ENCODE measurements at places on chromosomes 1 and 21.

DNA sequence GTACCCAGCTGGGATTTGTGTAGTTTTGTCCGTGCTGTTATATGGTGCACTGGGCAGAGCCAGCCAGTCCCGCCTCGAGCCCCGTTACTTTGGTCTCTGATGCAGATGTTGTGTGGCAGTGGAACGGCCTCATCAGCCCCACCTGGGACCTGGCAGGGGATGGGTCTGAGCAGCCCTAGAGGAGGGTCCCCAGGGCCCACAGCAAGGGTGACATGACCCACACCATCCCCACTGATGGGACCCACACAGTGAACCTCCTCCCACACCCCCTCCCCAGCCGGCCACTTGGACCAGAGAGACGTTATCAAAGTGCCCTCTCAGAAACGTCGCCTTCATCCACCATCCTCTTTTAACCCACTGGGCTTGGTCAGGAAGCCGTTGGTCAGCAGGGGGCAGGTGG is 42.0 kb upstream of the PCBP3 start:
- no peak for DNase-seq

GRCh38 chr1:228338521-228339051 is 68.0 kb downstream of the TRIM11 start:
- no peak for DNase-seq

DNA sequence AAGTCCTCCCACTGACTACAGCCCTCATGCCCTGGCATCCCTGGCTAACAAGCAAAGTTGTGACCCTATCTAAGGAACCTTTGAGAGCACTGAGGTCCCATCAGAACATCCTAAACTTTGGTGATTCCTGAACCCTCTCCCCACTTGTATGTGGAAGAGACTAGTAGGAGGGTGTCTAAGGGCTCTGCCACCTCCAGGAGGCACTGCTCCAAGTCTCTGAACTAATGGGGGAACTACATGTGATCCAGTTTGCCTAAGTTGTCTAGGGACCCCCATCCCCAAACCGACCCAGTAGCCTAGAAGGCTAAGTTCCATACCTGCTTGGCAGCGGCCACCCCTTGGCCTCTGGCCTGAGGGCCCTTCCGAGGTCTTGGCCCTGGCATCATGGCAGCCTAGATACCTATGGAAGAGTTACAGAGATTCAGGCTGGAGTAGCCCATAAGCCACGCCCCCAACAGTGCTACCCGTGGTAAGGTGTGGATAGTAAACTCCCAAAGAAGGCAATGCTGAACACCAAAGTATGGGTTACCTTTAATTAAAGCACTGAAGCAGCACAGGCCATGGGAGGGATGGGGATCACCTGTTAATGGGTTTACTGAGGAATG is 1.7 kb downstream of the CC2D1B start:
- peak; percentile 39 for DNase-seq

- DNase-seq: peak; percentile 82
These were observed 176.9 kb upstream of the LMO4 start for GRCh38 chr1:87151500-87152421.

DNA sequence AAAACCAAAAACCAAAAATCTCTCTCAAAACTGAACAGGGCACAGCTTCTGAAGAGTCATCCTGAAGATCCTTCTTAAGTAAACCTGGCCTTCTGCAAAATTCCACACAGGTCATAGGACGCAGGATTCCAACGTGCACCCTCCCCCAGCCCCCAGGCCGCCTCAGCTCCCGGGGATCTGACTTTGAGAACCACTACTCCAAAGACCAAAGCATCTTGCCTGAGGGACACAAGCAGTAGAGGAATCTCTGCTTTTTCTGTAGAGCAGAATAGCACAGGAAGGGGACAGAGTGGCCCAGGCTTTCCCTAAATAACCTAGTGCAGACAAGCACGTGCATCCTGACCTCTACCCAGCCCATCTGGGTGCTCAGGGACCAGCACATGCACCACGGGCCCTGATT is 104.8 kb upstream of the VAMP3 start:
- DNase-seq: no peak

DNA sequence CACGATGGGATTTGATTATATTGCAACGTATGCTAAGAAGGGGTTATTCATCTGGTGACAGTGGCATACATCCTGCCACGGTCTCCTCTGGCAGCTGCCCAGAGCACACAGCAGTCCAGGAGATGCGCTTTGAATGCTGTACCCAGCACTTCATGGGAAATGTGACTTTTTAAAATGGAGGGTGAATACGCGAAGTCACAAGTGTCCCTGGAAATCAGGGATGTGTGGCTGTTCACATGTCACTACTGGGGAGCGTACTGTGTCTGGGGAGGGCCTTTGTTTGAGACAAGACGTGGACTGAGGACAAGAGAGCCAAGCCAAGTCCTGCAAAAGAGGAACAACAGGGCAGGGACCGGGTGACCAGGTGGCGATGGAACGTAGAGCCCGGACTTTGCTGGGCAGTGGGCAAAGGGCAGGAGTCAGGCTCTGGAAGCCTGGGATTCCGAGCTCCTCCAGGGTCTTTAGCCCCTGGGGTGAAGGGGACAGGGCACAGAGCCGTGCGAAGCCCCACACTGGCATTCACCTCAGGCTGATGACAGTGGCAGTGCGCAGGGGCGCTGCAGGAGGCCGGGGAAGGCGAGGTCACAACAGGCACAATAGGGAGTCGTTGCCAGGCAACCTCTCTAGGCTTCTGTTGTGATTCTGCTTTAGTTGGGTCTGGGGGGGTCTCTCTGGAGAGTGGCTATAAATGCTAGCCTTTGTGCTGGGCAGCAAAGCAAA is 11.4 kb upstream of the ZBTB21 start:
- no peak for DNase-seq

DNA sequence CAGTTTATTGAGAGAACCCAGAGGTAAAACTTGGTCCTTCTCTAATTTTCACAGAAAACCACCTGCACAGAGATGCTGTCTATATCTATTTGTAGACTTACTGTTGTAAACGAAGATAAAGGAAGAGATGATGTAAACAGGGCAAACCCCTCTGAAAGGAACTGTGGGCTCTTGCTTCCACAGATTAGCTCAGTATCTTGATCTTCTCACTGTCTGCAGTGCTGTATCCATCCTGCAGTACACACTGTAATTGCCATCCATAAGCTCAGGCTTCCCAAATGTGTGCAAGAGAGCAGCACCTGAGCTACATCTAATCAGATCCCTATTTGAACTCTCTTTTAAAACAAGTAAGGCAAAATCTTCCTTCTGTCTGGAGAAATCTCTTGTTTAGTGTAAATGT is 16.6 kb upstream of the RWDD3 start:
- no peak for DNase-seq

- no peak for DNase-seq
These were observed 349.4 kb downstream of the NUF2 start for GRCh38 chr1:163670989-163671757.

GRCh38 chr1:227728059-227728891 is 6.8 kb downstream of the JMJD4 start:
- DNase-seq: peak; percentile 95

- DNase-seq: peak; percentile 98
These were observed 5.8 kb downstream of the INKA2 start for GRCh38 chr1:111733183-111733991.

- DNase-seq: peak; percentile 41
These were observed 212.8 kb upstream of the RAB4A start for GRCh38 chr1:229058111-229058561.

- DNase-seq: peak; percentile 87
These were observed 305.0 kb upstream of the ST6GALNAC5 start for GRCh38 chr1:76562292-76562691.

DNA sequence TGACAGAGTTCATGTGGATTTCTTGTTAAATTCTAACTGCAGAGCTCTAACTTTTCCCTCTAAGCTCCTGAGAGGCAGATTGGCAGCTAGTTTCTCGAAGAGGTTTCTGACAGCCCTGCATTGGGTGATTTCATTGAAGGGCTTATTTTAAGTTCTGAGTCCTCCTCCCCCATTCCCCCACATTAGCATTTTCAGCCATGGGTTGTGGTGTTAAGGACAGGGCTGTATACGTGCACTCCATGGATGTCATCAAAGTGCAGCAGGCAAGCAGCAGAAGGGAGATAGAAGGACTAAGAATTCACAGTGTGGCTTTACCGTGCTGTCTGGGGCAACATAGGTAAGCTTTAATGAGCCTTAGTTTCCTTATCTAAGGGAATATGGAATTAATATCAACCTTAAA is 19.0 kb downstream of the CRYZ start:
- no peak for DNase-seq

GRCh38 chr1:226919587-226919986 is 20.5 kb upstream of the COQ8A start:
- no peak for DNase-seq
